ENCODE measurements at places on chromosomes 4 and X.

GRCh38 chrX:78024349-78025059 is 55.1 kb upstream of the PGAM4 start:
- peak; percentile 24 for DNase-seq

- peak; percentile 14 for DNase-seq
These were observed 43.2 kb upstream of the TMSB15B start for GRCh38 chrX:103919270-103919637.

GRCh38 chrX:65837875-65838549 is 170.6 kb downstream of the MSN start:
- no peak for DNase-seq

GRCh38 chr4:75696581-75696980 is 23.4 kb upstream of the G3BP2 start:
- DNase-seq, result no peak
